Thymus (tissue), 14 donors: ENCODE measurements at places on chromosomes 1 and 21.

DNA sequence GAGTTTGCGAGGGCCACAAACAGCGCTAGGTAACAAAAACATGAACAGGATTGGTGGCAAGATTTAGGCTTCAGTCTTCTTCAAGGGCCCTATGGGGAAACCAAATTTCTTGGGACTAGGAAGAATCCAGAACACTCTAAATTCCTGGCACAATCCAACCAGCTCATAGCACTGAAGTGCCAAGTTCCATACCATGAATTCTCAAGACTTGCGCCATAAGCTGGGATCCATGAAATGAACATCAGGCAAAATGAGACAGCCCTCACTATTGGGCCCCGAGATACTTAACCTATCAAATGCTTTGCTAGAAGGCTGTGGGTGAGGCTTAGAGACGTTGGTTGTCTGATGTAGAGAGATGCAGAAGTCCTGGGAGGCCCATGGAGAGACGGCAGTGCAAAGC, 322.1 kb downstream of the PAPPA2 start:
- DNase-seq = no peak

DNA sequence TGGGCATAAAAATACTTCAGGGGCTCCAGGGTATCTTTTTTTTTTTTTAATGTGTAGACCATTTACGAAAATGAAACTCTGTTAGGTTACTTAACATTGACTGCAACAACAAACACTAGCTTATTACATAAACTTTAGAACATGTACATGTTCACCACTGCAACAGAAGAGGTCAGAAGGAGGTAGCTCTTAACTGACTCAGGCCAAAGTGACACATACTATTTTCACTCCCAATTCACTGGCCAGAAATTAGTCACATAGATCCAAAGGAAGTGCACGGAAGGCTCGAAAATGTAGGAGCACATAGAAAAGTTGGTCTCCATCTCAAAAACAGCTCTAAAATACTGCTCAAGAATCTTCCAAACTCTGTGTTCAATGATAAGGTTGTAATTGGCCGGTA, 107.2 kb downstream of the AKT3 start:
- no peak for DNase-seq

DNA sequence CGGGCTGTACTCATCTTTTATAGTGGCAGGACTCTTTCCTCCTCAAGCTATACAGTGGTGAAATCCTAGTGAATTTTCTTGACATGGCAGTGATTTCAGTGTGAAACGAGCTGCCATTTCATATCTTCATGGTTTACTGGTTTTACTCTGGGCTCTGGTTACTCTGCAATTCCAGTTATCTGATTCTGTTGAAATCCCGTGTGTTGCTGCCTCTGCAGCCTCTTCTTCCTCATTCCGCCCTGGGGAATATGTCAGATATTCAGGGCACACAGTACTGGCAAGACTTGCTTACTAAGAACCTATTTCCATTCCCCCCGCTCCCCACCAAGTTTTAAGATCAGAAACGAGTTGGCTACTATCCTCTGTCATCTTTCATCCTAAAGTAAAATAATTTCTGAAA, 7.9 kb upstream of the OR2B11 start:
- DNase-seq = no peak

- no peak for DNase-seq
These were observed 16.6 kb downstream of the BCAR3 start for GRCh38 chr1:93665015-93665414.

GRCh38 chr1:229075716-229076115, 195.2 kb upstream of the RAB4A start:
- no peak for DNase-seq

- DNase-seq = no peak
These were observed 9.5 kb upstream of the C1orf174 start for GRCh38 chr1:3909615-3910014.

- no peak for DNase-seq
These were observed 48.2 kb downstream of the RAB3GAP2 start for GRCh38 chr1:220224033-220224432.

GRCh38 chr1:61287734-61288133, 205.4 kb downstream of the NFIA start:
- no peak for DNase-seq

- DNase-seq = no peak
These were observed 478.2 kb upstream of the VAMP3 start for GRCh38 chr1:7292714-7293419.

- DNase-seq = no peak
These were observed 46.8 kb downstream of the CD247 start for GRCh38 chr1:167471568-167471967.

GRCh38 chr1:201254625-201255478, 28.5 kb upstream of the PKP1 start:
- DNase-seq = no peak

GRCh38 chr21:45471525-45472221, 66.7 kb downstream of the COL18A1 start:
- no peak for DNase-seq

- peak; percentile 28 for DNase-seq
These were observed 38.9 kb downstream of the CCDC18 start for GRCh38 chr1:93219443-93219842.

DNA sequence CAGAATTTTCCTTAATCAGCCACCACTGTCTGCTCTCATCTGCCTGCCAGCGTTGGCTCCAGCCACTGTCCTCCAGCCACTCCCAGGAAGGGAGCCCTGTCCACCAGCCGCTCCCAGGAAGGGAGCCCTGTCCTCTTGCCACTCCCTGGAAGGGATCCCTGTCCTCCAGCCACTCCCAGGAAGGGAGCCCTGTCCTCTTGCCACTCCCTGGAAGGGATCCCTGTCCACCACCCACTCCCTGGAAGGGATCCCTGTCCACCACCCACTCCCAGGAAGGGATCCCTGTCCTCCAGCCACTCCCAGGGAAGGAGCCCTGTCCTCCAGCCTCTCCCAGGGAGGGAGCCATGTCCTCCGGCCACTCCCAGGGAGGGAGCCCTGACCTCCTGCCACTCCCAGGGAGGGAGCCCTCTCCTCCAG, 726.5 kb downstream of the PTPRU start:
- no peak for DNase-seq

DNA sequence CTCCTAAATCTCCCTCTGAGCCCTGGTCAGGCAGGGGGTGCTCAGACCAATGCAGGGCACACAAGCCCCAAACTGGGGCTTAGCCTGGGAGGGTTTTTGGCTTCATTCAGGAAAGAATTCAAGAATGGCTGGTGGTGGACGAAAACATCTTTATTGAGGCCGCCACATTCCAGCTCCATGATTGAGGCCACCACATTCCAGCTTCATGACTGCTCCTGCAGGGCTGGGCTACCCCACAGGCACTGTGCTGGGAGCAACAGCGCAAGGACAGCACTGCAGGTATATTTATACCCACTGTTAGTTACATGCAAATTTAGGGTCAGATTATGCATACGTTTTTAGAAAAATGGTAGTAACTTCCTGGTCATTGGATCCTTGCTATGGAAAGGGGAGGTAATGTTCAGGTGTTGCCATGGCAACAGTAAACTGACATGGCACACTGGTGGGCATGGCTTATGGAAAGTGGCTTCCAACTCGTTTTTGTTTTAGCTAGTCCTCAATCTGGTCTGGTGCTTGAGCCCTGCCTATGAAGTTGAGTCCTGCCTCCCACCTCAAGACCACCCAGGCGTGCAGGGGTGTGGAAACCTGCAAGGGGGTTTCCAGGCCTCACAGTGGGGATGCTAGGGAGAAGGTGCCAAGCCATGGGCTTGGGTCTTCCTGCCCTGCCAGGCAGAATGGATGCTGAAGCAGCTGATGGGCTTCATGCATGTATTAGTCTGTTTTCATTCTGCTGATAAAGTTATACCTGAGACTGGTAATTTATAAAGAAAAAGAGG, 348.7 kb upstream of the AJAP1 start:
- DNase-seq = no peak

DNA sequence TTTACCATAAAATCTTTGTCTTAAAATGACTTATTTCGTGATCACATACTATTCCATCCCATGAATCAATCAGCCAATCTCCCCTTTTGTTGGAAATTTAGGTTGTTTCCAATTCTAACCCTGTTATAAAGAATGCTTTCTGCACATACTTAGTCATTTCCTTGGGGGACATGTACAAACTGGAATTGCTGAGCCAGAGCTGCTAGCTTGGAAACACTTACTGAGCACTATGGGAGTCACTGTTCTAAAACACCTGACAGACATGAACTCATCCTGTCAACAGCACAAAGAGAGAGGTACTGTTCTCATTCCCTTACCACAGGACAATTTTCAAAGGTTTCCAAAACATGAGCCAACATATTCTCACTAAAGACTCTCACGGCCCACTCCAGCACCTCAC, 32.1 kb downstream of the AK2 start:
- DNase-seq = no peak

DNA sequence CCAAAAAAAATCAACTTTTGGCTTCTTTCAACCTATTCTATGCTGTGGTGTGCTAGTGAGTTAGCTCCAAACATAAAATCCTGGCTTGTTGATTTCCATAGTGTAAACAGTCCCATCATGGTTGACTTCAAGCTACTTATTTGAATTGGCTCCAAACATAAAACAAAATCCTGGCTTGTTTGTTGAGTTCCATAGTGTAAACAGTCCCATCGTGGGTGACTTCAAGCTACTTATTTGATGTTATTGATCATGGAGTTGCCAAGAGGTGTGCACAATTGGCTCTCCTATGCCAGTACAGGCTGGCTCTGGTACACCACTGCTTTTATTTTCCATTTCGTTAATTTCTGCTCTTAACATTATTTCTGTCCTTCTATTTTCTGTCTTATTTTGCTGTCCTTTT, 1.8 kb upstream of the COA6 start:
- DNase-seq = no peak

GRCh38 chr1:18419113-18419844, 61.5 kb upstream of the KLHDC7A start:
- DNase-seq = no peak

DNA sequence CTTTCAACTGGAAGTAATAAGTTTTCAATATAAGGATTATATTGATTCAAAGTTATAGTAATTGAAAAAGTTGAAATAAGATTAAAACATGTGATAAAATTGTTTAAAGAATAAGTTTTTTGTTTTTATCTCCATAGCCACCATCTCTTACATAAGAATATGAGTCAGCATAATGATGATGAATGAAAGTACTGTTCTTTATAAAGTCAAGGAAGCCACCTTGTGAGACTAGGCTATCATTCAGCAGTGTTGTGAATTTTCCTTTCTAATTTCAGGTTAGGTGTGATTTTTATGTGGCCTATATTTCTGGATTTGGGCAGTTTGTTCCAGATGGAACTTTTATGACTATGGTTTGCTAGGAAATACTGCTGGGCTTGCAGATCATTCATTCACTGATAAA, 22.4 kb upstream of the ASB17 start:
- no peak for DNase-seq

DNA sequence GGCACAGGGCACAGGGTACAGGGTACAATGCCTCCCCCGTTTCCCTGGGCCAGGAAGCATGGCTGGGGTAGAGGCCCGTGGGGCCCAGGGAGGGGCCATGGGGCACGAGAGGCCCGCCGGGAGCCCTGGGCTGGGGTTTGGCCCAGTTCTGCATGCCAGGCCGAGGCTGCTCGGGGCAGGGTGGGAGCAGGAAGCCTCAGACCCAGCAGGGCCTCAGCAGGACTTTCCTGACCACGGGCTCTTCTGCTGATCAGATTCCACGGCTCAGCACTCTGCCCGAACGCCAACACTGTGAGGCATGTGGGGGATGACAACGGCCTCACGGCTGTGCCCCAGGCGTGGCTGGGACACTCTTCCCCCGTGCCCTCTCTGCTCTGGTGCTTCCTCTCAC, 104.3 kb downstream of the NPHP4 start:
- DNase-seq = no peak

DNA sequence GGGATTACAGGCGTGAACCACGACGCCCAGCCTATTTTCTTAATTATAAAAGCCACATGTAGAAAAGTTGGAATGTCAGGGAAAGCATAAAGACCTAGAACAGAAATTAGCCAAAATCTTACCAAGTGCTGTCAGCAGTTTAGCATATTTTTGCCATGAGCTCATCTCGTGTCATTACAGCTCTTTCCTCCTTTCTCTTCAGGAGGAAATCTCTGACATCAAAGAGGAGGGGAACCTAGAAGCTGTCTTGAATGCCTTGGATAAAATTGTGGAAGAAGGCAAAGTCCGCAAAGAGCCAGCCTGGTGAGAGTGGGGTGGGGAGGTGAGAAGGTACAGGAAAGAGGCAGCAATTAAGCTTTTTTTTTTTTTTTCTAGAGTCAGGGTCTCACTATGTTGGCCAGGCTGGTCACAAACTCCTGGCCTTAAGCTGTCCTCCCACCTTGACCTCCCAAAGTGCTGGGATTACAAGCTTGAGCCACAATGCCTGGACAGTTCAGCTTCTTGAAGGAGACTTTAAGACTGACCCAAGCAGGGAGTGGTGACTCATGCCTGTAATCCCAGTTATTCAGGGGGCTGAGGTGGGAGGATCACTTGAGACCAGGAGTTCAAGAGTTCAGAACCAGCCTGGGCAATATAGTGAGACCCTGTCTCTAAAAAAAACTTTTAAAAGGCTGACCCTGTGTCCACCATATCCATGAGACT, 8.4 kb upstream of the BGLAP start:
- DNase-seq = no peak

DNA sequence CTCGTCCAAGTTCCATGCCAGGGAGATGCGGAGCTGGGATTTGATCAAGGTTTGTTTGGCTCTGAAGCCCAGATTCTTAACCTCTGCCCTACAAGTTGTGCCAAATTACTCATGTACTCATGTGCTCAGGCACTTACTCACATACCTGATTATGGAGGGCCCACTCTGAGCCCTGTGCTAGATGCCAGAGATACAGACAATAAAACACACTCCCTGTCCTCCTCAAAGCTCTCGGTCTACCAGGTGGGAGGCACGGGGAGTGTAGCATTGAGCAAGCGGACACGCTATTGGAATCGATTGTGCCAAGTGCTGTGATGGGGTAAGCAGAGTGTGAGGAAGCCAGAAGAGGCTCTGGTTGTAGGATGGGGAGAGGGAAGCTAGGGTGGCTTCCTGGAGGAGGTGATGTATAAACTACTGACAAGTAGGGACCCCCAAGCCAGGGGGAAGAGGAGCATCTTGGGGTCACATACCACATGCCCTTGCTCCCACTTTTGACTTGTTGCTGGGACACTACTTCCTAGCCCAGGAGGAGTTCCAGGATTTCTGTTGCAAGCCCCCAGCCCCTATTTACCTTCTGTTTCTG, 49.8 kb upstream of the IFNLR1 start:
- no peak for DNase-seq

DNA sequence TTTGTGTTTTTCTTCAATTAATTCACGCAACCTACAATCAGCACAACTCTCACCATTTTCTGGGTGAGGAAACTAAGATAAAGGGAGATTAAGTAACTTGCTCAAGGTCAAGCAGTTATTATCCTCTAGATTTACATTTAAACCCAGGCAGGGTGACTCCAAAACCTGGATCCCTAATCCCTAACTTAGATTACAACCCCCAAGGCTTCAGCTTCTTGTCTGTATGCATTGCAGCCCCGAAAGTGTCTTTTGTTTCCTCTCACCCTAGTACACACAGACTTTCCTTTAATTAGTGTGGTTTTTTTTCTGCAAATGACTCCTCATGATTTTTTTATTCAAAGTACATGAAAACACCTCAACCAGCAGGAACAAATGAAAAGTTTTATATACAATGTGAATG, 748.6 kb upstream of the ADGRL2 start:
- no peak for DNase-seq
